ENCODE measurements at places on chromosomes 5 and 9.
A peak's percentile ranks its signal among the peaks of the same experiment; 100 is the strongest.

- DNase-seq: peak; percentile 3
Measured at GRCh38 chr5:131265311-131265803, 1.5 kb downstream of the CDC42SE2 start.

- no peak for DNase-seq
Measured at GRCh38 chr5:112388739-112389138, 30.3 kb downstream of the EPB41L4A start.

DNA sequence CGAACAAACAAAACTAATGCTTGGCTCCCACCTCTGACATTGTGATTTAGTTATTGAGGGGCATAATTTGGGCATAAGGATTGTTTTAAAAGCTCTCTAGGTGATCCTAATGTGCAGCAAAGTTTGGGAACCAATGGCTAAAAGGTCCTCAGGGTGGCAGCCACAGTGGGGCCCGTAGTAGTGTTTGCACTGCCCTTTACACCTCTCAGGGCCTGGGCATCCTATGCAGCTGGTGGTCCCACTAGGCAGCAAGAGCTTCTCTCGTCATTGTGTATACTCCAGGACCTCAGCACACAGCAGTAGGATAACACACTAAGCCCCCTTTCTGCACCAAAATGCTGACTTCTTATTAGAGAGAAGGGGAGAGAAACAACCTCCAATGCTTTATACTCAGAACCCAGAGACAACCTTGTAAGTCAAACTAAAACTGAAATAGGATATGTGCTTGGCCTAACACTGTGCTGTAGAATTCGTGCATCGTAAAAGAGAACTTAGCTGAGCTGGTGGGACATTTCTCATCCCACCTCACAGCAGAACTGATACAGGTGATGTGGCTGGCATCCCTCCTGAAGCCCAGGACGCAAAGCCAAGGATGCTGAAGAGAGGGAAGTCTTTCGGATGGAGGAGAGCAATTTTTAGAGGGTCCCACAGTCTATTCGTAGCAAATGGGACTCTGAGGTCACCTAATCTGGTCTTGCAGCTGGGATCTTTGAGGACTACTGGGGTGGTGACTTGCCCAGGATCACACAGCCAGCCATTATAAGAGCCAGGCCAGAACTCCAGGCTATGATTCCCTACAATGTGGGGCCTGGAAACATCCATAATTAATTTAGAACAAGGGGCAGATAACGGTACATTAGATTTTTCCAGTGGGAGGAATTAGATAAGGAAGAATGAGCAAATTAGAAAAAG, 1.2 kb downstream of the GLRX start:
- no peak for DNase-seq

- DNase-seq: no peak
Measured at GRCh38 chr5:135877570-135878155, 18.0 kb downstream of the IL9 start.

DNA sequence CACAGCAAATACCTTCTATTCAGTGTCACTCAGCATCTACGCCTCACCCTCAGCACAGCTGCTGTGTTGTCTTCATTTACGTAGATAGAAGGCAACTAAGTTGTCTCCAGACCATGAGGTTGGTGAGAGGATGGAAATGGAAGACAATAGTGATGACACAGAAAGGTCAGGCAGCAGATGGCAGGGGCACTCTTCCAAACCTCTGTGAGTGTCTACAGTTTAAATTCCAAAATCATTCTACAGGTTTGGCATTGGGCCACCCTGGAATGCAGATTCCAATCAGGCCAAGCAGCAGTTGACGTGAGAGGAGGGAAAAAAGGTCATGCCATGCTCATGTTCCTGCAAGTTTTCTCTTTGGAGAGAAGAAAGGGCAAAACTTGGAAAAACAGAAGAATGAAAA, 68.7 kb upstream of the ADAMTSL1 start:
- DNase-seq: peak; percentile 27

GRCh38 chr9:35719546-35719945, 12.4 kb downstream of the TLN1 start:
- no peak for DNase-seq

DNA sequence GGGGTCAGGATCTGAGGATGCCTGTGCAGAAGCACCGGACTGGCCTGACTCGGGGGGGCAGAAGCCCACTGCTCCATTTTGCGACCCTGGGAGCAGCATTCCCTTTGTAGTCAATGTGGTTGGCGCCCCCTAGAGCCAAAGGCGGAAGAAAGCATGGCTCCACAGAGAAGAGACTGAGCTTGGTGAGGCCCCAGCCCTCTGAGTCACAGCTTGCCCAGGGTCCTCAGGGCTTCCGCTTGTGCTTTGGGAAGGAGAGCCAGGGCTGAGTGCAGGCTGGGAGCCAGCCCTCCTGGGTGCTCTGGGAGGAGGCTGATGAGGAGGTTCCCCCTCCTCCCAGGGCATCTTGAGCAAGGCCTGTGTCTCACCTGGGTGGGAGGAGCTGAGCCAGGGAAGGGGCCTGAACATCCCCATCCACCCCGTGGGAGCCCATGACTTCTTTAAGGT, 5.5 kb upstream of the AQP3 start:
- DNase-seq: peak; percentile 3

DNA sequence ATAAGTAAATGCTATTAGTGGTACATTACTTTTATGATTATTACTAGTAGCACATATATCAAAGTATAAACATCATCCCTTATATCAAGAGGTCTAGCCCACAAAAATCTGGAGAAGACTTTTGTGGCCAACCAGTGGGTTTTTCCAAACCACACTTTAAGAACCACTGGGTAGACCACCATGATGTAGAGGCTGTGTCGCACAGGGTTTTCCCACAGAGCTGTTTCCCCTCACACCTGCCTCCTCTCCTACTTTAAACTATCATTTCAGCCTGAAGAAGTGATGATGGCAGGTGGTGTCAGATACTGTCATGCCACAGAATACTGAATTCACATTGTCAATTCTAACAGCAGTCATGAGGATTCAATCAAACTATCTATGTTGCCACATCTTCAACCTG, 109.2 kb downstream of the FBXW11 start:
- DNase-seq: no peak

- no peak for DNase-seq
Measured at GRCh38 chr5:91283899-91284298, 99.2 kb downstream of the ARRDC3 start.

GRCh38 chr5:174337276-174338184, 292.0 kb downstream of the NSG2 start:
- DNase-seq: no peak

DNA sequence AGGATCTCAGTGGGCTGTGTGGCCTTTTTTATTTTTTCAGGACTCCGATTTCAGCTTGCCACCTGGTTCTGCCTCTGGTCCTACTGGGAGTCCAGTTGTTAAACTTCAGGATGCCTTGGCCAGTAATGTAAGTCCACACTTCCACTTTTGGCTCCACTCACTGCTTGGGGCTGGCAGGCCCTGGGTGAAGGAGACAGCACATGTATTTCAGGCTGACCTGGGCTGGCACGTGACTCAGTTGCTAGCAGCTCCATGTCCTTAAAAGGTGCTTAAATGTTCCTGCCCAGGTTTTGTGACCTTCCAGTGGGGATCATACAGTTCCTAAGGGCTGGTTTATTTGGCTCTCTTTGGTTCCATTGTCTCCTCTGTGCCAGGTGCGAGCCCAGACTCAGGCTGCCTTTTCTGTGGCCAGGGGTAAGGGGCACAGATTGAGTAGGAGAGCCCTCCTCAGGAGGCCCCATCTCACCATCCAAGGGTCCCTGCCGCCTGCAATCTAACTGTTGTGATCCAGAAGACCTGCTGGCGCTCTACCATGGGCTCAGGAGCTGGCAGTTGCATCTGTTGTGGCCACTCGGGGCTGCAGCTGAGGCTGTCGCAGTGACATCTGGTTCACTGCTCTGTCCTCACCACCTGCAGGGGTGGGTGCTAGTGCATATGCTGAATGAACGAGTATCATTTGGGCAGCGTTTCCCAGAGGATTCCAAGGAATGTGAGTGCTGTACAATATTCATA, 19.2 kb upstream of the POMT1 start:
- peak; percentile 27 for DNase-seq

DNA sequence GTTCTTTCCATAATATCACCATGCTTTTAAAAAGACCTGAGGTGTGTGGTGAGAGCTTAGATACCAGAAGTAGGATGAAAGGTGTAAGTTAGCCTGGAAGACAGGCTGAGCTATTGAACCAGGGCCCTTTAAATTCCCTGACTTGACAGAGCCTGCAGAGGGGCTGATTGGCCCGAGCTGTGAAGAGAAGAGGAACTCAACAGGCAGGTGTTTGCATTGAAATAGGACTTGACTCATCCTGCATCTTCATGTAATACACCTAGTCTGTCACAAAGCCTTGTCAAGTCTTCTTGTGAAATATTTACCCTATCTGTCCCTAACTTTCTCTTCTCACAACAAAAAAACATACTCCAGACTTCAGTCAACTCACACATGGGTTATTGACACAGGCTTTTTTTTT, 16.6 kb upstream of the ANP32B start:
- DNase-seq: no peak

GRCh38 chr5:131521252-131521651, 113.8 kb downstream of the RAPGEF6 start:
- DNase-seq: no peak

- DNase-seq: no peak
Measured at GRCh38 chr9:92598382-92598781, 62.6 kb upstream of the ECM2 start.

GRCh38 chr5:119315516-119315949, 40.3 kb upstream of the TNFAIP8 start:
- DNase-seq: peak; percentile 58

GRCh38 chr5:50666261-50667022, at the start of gene PARP8:
Gene PARP8 (plus strand): TSS chr5:50666637. CDS start chr5:50667096, 459 bp downstream.
- DNase-seq: no peak

- DNase-seq: no peak
Measured at GRCh38 chr9:2745560-2746380, 28.5 kb downstream of the KCNV2 start.

GRCh38 chr5:52827815-52828214, 40.1 kb downstream of the ITGA1 start:
- no peak for DNase-seq

DNA sequence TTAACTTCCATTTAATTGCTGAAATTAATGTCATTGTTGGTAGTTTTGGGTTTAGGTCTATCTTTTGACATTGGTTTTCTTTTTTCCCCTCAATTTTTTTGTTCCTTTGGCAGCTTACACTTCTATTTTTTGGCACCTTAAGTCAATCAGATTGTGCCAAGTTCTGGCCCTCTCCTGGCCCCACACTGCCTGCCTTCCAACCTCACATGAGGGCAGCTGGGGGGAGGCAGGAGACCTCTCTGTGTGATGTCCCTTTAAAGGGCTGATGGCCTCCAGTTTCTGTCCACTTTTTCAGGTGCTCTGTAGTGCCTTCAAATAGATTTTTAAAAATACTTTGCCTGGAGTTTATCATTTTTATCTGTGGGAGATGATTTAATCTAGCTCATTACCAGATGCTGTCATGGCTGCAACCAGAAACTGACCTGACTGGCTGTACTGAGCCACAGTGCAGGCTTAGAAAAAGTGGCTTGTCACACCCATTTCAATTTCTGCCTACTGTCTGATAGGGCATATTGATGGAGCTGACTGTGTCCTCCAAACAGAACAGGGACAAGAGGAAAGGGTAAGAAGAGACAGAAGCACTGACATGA, 196.6 kb downstream of the FANCC start:
- DNase-seq: no peak

- DNase-seq: no peak
Measured at GRCh38 chr9:93256878-93257807, 73.2 kb downstream of the WNK2 start.

DNA sequence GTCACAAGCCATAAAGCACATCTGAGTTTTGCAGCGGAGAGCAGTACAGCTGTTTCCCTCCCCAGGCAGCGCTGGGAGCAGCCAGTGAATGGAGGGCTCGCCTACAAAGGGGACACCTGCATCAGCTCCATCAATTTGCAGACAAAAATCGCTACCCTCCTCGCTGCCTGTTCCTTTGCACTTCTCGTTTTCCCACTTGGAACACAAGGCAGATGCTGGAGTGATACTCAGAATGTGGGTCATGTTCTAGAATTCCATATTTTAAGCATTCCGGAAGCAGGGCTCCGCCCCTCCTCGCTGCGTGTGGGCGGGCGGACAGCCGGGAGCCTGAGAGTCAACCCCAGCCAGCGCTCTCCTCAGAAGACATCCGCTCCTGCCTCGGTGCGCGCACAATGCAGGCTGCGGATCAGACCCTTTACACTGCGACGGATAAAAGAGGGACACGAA, 92.1 kb downstream of the LMNB1 start:
- DNase-seq: peak; percentile 37

All from NCI-H2171 treated with DMSO at 0.1 percent for 48 hours (cell line).